Osteoblast (primary cell): ENCODE measurements at places on chromosomes 5 and 9. TPM values are rescaled to one million over a fixed set of nuclear protein-coding genes. Genes with fewer than 3 reads are reported as not detected.

Gene FBXL7
- total RNA-seq = 13.4 and 14.4 TPM in 2 replicates

Gene NR4A3
- total RNA-seq = 0.29 and 0.36 TPM in 2 replicates

Gene PCDHB4
- 1.1 and 1.2 TPM in 2 replicates for total RNA-seq

Gene GABRA6
- not detected in 2 replicates for total RNA-seq

GRCh38 chr5:179256328-179257175 is 88.7 kb downstream of the ADAMTS2 start:
- peak; percentile 76 for DNase-seq

DNA sequence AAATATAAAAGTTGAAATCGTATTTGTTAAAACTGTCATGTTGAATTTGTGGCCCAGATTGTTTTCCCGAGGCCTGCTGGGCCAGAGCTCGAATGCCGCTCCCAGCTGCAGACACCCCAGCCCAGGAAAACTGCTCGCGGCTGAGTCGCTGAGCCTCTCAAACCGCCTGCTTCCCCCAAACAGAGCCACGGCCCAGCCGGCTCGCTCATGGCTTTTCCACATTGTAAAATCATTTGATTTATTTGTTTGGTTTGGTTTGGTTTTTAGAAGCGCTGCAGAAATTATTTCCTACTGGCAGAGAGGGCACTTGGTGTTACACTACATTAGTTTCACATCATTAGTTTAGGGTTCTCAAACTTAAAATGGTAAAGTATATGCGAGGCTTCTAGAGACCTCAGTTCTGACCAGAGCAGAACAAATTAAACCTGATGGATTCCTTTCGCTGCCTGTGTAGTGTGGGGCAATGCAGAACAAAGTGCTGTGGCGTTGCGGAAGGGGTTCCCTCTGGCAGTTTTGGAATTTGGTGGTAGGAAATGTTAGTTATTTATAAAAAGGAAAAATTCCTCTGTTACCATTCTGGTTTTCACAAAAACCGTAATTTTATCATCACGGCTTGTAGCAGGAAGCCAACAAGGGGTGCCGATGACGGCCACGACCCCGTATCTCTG is 156.5 kb upstream of the PITX1 start:
- peak; percentile 62 for DNase-seq

- no peak for DNase-seq
Observed at GRCh38 chr5:150046031-150046430, 40.3 kb downstream of the CSF1R start.

DNA sequence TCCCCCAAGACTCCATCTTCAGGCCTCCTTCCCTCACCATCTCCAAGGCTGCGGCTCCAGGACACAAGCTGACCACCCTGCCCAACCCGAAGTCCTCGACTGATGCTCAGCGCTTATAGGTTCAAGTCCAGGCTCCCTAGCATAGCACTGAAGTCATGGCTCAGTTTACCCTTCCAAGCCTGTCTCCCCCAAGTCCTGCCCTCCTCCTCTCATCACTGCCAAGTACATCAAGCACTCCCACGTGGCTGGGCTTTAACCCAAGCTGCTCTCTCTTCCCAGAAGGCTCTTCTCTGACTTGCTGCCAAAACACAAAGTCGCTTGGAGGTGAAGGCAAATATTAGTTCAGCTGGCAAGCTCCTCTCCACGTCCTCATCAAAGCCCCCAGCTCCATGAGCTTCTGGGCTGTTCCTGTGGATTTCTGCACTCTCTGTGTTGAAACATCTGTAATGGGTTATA is 22.1 kb upstream of the MARCHF6 start:
- no peak for DNase-seq

DNA sequence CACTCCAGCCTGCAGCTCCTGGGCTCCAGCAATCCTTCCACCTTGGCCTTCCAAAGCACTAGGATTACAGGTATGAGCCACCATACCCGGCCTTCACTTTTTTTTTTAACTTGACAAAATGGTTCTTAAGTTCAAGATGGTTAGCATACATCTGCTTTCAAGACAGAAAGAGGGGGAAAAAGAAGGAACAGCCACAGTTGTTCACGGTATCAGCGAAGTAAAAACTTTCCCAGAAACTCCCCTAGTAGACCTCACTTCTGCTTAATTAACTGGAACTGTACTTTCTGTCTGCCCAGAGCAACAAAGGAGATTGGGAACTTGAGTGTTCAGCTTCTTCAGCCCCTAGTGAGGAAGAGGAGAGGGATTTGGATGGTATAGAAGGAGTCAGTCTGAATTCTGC is 116.7 kb downstream of the UGCG start:
- no peak for DNase-seq

GRCh38 chr9:17519761-17520160 is 59.1 kb upstream of the SH3GL2 start:
- DNase-seq = peak; percentile 37
